ENCODE measurements at places on chromosomes 11 and 22.
A peak's percentile ranks its signal among the peaks of the same experiment; 100 is the strongest.

- no peak for DNase-seq
These were observed 63.9 kb downstream of the PKNOX2 start for GRCh38 chr11:125228445-125228844.

GRCh38 chr11:118240999-118241763, 11.0 kb downstream of the MPZL3 start:
- peak; percentile 36 for DNase-seq

DNA sequence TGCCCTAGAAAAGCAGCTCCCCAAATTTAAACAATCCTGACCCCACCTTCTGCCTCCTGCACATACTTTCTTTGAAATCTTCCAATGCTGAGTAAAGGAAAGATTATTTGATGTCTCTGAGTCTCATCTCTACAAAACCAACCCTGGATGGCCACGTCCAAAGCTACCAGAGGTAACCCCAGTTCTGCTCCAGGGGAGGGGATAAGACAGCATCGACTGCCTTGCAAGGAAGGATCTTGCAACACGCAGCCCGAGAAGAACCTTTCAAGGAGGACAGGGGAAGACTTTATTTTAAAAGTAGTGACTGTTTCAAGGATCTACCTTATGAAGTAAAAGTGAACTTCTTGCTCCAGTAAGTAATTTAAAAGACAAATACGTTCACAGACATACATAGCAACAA, 66.5 kb upstream of the TMEM45B start:
- no peak for DNase-seq

GRCh38 chr11:3245071-3245470, 12.9 kb upstream of the MRGPRE start:
- DNase-seq, result no peak

- DNase-seq, result no peak
These were observed 540.3 kb upstream of the LUZP2 start for GRCh38 chr11:23956586-23956985.

DNA sequence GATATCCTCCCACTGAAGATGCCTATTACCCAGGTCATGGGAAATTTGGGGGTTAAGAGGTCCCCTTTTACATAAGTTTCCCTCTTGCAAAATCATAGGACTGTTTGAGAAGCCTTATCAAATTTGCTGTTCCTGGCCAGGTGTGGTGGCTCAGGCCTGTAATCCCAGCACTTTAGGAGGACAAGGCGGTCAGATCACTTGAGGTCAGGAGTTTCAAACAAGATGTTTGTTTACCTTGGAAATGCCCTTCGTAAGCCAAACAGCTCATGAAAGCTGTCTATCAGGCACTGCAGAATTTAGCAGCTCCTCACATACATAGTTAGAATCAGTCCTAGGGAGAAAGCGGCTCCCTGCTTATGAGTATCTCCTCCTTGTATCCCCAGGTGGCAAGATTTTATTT, 4.9 kb upstream of the EI24 start:
- no peak for DNase-seq

DNA sequence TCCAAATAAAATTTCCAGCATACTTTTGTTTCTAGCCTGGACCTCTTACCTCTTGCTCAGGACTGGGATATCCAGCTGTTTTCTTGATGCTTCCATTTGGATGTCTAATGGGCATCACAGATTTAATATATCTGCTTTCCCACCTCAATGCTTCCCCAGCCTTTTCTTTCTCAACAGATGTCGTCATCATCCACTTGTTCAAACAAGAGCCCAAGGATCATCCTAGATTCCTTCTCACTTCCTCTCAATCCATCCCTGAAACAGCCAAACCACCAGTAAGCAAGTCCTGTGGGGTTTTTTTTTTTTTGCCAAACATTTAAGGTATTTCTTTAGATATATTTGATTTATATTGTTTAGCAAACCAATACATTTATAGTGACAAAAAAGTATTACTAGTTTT, 12.5 kb downstream of the THY1 start:
- DNase-seq, result no peak

GRCh38 chr11:110438017-110438416, 8.3 kb downstream of the FDX1 start:
- no peak for DNase-seq

- DNase-seq, result no peak
These were observed 31.3 kb upstream of the DGKZ start for GRCh38 chr11:46315783-46316563.

- DNase-seq, result no peak
These were observed 5.4 kb downstream of the INPP5J start for GRCh38 chr22:31128156-31128555.

DNA sequence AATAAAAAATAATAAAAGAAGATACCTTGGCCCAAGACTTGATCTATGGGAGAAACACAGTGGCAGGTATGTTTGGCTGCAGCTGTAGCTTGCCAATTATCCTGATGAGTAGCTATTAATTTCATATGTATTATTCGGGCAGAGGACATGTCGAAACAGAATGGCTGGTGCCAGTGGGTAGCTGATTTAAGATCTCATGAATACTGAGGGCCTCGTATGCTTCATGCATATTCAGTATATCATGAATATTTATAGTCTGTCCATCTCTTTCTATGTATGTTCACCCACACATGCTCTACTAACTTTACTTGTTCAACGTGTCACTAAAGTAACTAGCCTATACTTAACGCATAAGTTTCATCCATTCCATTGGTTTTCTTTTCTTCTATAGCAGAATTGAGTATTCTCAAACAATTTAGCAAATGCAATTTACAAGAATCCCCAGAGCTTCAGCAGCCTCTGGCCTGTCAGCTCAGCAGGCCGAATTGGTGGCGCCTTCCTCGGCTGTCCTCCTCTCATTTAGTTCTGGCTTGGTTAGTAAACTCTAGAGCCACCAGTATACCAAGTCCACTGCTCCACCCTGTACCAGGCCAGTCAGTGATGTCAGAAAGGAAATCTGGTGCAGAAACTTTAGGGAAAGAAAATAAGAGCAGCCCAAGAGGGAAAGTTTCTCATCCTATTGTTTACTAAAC, 17.9 kb downstream of the ART5 start:
- no peak for DNase-seq

DNA sequence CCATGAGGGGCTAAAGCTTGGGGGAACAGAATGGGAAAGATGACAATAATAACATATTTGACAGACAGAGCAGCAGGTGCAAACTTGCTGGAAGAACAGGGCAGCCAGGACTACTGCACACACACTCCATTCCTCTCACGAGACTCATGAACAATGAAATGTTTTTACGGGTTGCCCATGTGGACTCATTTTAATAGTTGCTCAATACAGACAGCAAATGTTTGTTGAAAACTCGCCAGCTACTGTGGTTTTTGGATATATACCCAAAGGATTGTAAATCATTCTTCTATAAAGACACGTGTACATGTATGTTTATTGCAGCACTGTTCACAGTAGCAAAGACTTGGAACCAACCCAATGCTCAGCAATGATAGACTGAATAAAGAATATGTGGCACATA, 10.3 kb downstream of the SYT13 start:
- DNase-seq, result no peak

GRCh38 chr11:98703779-98704556, 316.8 kb upstream of the CNTN5 start:
- DNase-seq, result no peak

DNA sequence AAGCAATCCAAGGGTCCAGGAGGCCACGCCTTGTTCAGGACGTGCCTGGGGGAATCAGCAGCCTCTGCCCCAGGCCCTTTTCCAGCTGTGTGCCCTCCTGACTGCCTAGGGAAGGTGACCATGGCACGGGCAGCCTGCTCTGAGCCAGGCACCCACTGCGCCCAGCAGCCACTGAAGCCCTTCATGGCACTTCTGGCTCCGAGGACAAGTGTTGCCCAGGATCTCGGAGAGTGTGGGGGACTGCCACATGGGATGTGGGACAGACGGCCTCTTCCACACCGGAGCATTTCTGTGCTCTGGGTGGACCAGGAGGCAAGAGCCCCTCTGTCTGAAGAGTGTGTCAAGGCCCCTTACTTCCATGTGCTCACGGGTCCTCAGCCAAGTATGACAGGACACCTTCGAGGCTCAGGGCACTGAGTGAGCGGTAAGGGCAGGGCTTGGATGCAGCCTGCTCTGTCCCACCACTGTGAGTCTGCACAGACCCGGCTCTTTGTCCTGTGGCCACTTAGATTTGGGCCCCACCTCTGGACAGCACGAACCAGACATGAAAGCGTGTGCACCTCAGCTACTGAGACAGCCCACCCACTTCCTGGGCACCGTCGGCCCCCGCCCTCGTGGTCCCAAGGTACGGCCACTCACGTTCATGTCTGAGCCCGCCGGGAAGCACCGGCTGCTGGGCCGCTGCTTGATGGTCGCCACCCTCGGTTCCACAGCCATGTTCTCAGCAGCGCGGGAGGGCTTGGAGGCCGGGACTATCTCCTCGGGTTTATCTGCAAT, 93.6 kb downstream of the CTTN start:
- DNase-seq, result no peak

DNA sequence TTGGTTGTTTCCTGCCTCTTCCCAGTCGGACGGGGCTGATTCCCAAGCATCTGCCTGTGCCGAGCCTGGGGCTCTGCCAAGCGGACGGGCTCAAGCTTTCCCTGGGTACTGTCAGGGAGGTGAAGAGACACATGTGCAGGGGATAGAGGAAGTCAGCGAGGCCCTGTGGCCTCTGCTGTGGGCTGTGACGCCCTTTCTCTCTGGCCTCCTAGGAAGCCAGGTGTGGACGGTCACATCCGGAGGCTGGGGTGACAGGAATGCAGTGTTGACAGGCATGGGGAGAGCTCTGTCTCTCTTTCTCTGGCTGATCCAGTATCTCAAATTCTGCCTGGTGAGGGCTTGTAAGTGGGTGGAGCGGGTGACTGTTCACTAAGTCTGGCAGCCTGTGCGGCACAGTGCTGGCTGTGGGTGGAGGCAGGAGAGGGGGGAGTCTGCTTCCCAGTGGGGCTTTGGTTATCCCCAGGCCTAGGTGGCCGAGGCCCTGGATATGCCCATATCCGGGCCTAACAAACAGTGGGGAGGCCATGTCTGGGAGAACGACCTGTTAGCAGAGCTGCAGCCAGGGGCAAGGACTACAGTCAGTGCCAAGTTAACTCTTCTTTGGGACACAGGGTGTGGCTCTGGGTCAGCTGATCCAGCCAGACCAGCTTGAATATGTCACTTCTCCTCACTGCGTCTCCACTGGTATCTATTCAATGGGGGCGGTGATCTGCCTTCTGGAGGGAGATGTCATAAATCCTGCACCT, 1.9 kb downstream of the KCTD17 start:
- DNase-seq, result no peak

DNA sequence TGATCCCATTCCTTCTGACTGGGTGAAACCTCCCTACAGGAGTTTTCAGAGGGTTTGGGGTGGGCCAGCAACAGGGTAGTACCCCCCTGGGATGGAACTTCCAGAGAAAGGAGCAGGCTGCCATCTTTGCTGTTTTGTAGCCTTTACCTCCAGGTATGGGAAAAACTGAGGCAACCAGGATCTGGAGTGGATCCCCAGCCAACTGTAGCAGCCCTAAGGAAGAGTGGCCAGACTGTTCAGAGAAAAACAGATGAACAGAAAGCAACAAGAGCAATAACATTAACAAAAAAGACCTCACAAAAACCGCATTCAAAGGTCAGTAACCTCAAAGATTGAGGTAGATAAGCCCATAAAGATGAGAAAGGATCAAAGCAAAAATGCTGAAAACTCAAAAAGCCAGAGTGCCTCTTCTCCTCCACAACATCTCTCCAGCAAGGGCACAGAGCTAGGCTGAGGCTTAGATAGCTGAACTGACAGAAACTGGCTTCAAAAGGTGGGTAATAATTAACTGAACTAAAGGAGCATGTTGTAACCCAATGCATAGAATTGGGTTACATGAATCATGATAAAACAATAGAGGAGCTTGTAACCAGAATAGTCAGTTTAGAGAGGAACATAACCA, 1288.6 kb upstream of the CNTN5 start:
- DNase-seq, result no peak

DNA sequence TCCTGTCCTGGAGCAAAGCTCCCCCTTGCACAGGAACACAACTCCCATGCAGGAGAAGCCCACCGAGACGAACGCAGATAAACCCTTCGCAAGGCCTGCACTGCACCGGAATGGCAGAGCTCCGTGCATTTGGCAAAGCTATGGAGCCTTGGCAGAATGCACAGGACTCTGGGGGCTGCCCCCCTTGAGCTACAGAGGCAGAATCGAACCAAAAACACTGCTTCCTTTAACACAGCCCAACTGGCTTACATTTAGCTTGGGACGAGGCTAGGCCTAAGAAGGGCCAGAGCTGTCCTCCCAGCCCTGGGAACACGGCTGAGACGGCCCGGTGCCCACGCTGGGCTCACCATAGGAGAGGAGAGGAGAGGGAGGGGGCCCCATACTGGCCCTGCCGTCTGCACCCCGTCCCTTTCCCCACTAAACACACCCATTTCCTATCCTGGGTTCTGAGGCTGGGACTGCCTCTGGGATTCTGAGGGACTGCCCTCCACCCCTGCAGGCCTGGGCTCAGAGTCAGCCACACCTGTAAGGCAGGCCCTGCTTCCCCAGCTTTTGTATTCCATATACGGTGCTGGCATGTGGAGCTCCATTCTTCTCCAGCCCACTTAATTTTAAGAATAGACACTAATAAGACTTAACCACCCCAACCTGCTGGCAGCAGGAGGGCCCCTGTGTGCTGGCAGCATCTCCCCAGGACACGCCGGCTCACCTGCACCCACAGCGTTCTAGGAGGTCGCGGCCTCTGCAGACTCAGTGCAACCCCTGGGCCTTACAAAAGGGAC, 32.9 kb downstream of the PPM1F start:
- no peak for DNase-seq

DNA sequence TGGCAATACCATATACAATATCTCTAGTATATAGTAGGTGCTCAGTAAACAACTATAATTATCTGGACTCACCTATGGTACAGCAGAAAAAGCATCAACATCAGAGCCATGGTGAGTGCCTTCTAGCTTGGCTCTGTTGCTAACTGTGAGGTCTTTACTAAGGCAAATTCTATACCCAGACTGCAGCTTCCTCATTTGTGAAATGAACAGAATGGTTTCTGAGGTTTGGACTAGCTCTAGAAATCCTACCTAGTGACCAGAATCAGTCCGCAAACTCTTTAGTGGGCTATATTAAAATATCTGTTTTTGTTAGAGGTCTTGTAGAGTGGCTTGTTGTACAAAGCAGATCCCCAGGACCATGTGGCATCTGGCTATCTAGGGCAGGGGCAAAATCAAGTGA, 3.7 kb downstream of the MS4A1 start:
- no peak for DNase-seq

DNA sequence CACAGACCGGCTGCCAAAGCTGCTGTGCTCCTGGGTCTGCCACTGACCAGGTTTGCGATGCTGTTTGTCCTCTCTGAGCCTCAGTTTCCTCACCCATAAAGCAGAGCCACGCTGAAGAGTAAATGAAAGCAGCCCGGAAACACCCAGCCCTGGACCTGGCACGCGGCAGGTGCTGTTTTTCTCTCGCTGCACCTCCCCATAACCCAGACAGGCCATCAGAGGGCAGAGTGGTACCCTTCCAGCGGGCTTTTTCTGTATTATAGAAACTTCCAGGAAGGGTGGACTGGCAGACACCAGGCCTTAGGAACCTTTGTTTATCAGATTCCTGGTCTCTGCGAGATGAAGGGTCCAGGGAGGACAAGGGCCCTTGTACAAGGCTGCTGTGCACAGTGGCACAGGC, 17.9 kb upstream of the FGF19 start:
- no peak for DNase-seq

All from CD8-positive, alpha-beta T cell (primary cell).